ENCODE measurements at places on chromosomes 1 and 21.

- no peak for DNase-seq
Measured at GRCh38 chr1:151970626-151971025, 23.0 kb downstream of the S100A10 start.

DNA sequence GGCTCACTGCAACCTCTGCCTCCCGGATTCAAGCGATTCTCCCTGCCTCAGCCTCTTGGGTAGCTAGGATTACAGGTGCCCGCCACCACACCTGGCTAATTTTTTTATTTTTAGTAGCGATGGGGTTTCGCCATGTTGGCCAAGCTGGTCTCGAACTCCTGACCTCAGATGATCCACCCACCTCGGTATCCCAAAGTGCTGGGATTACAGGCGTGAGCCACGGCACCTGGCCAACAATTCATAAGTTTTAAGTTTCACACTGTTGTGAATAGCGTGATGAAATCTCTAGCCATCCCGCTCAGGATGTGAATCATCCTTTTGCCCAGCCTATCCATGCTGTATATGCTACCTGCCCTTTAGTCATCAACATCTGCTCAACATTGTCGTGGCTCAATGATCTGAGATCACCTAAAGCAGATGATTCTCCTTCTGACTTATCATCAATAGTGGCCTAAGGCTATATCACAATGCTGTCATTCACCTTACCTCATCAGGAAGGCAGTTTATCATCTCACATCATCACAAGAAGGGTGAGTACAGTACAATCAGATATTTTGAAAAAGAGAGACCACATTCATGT, 2.6 kb downstream of the PFDN2 start:
- DNase-seq = no peak

GRCh38 chr1:89582571-89582970, 50.3 kb upstream of the LRRC8C start:
- DNase-seq = no peak

DNA sequence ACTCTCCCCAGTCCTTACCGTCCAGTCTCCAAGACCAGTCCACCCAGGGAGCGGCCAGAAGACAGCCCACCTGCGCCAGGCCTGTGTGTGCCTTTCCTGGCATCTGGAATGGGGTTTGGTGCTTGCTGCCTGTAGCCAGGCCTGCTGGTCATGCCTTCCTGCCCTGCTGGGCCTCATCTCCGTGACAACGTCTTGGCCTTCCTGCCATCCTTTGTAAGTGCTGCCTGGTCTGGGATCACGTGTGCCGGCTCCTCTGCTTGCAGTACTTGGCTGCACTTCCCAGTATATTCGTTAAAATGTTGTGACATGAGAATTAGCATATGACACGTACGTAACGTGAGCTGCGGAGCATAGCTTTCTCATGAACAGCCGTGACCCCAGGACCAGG, 145.3 kb upstream of the COL6A1 start:
- no peak for DNase-seq

- DNase-seq = no peak
Measured at GRCh38 chr1:222897527-222898190, 82.8 kb downstream of the DISP1 start.

GRCh38 chr1:116496380-116496779, 74.4 kb downstream of the CD58 start:
- no peak for DNase-seq

DNA sequence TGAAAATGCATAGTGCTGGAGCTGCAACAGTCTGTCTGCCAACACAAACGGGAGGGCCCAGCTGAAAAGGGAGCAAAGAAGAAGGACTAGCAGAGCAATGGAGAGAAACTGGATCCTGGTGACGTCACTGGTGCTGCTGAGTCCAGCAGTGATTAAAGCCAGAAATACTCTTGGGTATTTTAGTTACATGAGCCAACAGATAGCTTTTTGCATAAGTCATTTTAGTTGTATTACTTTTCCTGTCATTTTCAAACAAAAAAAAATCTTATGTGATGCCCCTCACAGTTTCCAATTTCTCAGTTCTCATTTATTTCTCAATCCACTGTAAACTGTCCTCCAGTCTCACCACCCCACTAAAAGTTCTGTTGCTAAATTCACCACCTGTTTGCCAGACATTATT, 38.7 kb upstream of the NEK7 start:
- DNase-seq = peak; percentile 90
